RCC 7860 (cell line): ENCODE measurements at places on chromosomes 5 and 9.

GRCh38 chr5:103690676-103691075 is 128.1 kb upstream of the NUDT12 start:
- DNase-seq = no peak

DNA sequence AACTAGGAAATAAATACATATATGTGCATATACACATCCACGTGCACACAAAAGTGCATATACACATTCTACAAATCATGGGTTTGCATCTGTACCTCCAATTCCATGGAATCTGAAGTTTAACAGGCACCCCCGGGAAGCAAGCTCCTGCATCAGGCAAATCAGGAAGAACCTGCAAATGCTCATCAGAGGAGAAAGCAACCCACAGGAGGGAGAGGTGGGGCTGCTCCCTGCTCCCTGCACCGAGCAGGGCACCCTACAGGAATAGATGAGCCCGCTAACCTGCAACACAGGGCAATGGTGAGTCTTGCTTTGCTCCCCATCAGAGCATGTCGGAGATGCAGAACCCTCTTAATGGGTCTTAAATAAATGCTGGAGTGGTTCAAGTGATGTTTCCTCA is 151.3 kb downstream of the DAB2IP start:
- DNase-seq = no peak

DNA sequence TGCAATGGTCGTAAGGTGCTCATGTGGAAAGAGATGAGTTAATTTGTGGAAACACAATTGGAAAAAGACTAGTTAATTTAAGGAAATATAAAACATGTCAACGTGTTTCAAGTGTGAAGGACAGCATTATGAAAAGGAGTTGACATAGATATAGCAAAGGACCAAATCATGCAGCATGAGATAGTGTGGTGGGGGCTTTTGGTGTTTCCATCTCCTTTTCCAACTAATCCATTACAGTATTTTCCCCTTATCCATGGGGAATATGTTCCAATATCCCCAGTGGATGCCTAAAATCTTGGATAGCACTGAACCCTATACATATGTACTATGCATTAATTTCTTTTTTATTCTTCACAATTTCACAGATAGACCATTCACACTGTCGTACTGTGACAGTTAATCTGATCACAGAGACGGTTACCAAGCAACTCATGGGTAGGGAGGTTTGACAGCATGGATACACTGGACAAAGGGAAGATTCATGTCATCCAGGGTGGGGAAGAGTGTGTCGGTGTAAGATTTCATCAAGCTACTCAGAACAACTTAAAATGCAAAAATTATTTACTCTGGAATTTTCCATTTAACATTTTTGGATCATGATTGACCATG is 238.6 kb downstream of the CDH12 start:
- no peak for DNase-seq

GRCh38 chr5:134577796-134578577 is 52.5 kb downstream of the JADE2 start:
- DNase-seq = peak; percentile 63

DNA sequence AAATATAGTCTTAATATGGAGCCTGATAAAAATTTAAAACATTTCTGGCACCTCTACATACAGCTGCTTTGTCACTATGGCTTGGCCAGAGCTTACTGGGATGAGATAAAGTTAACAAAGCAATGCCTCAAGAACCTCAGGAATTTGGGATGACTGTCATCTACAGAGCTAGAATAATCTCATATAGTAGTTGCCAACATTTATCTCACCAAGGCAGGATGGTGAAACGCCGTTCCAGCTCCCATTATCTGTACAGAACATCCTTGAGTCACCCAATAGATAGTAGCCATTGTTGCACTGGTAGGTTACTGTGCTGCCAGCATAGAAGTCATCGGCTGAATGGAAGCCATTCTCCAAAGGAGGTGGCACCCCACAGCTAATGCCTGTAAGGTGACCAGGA is 94.6 kb upstream of the TXNDC8 start:
- DNase-seq = no peak

GRCh38 chr9:34254141-34254913 is 74.7 kb downstream of the KIF24 start:
- DNase-seq = peak; percentile 78

DNA sequence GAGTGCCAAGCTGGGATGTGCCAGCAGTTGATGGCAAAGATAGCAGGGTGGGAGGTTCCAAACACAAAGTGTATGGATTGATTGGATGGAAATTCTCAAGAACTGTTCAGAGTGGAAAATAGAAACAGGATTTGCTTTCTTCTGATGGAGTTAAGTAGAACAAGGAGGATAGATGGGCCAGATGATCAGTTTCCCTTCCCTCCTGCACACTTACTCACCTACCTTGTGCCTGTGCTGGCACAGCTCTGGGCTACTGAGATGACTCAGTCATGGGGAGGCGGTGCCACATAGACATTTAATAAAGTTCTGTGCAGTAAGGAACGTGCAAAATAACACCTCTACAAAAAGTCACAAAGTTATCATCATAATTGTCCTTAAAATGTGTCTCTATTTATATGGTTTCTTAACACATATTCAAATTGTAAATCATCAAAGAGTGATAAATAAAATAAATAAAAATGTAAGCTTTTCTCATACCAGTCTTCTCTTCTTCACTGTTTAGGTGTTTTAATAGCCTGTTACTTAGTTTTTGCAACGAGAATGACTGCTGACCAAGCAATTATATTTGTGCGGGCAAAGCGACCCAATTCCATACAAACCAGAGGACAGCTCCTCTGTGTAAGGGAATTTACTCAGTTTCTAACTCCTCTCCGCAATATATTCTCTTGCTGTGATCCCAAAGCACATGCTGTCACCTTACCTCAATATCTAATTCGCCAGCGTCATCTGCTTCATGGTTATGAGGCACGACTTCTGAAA is 12.7 kb downstream of the PTPDC1 start:
- peak; percentile 52 for DNase-seq

GRCh38 chr5:132454361-132454760 is 36.2 kb downstream of the IRF1 start:
- no peak for DNase-seq

DNA sequence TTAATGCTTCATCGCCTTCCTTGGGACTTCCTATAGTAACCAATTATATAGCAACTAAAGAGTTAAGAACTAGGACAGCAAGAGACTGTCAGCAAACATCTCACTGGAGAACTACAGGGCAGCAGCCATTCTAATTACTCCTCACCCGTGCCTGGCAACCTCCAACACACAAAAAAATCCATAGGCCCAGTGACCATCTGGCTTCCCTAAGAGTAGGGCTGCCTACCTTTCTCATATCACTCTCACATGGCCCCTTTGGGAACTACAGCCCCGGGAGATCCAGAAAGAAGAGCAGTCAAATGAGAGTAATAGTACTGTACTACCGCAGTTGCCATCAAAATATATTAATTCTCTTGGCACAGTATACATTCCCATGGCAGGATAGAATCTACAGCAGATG is 5.7 kb downstream of the DCAF10 start:
- no peak for DNase-seq

- no peak for DNase-seq
These were observed 3.0 kb downstream of the SLC12A7 start for GRCh38 chr5:1108865-1109174.

GRCh38 chr5:141100243-141100805 is at the start of gene PCDHB3:
TSS of gene PCDHB3 (plus strand) at chr5:141100473. CDS start at chr5:141100650, 177 bp downstream.
- DNase-seq = no peak

DNA sequence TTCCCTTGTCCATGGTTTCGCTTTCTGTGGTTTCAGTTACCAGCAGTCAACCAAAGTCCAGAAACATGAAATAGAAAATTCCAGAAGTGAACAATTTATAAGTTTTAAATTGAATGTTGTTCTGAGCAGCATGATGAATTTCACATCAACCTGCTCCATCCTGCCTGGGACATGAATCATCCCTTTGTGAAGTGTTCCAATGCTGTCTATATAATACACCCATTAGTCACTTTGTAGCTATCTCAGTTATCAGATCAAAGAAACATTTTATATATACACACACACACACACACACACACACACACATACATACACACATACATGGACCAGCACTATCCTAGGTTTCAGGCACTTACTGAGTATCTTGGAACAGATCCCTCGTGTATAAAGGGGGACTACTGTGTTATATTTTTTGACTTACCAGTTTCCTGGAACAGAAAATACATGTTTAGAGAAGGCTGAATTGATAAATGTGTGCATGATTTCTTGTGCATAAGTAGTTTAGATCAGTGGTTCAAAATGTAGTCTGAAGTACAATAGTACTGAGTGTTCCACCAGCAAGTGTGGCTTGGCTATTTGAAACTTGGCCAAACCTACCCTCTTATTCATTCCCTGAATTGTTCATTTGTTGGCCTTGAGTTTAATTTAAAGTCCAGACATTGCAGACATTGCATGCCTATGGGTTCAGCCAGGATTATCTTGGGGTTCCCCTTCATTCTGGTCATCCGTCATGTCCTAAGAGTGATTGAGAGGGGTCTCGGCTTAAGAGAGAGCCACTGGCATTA is 510.0 kb downstream of the GADD45G start:
- no peak for DNase-seq

DNA sequence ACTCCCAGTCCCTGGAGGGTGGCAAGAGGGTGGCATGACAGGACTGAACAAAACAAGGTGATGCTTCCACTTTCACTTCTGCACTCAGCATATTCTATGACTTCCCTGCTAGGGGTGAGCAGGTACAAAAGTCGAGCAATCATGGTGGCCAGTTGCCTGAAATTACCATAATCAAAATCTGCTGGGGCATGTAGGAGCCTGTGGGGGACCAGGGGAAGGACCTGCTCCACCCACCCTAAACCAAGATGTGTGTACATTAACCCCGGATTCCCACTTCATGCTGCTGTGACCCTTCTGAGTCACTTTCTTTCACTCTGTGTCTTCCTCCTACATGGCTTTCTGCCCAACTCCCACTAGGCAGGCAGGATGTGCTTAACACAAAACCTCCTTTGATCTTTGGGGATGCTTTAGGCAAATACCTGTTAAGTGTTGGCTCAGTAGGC is 73.3 kb upstream of the PHF24 start:
- no peak for DNase-seq

DNA sequence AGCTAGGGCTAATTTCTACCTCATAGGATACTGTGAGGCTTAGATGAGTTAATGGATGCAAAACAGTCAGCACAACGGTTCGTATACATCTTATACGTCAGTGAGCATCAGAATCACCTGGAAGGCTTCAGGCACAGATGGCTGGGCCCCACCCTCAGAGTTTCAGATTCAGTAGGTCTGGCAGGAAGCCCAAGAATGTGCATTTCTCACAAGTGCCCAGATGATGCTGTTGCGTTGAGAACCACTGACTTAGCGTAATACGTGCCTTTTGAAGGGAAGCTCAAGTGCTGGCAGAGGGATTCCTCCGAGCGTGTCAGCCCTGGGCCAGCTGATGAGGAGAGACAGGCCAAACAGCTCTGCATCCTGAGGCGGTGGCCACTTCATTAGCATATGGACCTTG is 117.1 kb upstream of the WWC1 start:
- peak; percentile 32 for DNase-seq

DNA sequence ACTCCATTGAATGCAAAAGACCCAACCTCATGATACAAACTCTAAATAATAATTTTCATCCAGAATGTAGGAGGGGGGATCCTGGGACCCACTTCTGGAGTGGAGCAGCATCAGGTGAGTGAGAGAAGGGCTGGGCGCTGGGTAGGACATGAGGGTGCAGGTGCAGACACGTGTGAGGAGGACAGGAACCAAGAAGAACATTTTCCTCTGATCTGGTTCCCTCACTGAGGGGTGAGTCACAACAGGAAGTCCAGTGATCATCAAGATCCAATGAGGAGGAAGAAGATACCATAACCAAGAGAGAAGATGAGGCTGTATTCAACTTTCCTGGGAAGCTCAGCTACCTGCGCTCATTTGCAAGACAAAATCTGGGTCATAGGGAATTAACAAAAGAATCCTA is 57.4 kb downstream of the SFXN1 start:
- no peak for DNase-seq

DNA sequence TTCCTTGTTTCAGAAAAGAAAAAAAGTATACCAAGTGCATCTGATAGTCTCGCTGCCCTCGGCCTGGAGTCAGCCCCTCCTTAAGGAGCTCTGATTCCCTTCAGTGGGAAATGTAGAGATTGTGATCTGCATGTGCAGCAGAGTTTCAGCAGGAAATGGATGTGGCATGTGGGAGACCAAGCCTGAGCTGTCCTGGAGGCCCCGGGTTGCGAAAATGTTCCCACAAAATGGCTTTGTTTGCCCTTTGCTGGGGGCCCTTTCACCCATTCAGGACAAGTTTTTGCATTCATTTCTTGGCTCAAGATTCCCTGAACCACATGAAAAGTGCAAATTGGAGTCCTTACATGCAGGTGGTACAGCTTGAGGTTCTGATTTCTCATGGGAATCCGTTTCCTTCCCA is 230.9 kb downstream of the GADD45G start:
- DNase-seq = no peak

GRCh38 chr5:179264053-179264782 is 81.0 kb downstream of the ADAMTS2 start:
- DNase-seq = no peak

- DNase-seq = no peak
These were observed 103.8 kb downstream of the YTHDC2 start for GRCh38 chr5:113617191-113617796.

- no peak for DNase-seq
These were observed 14.3 kb downstream of the DEPDC1B start for GRCh38 chr5:60685700-60686099.

- DNase-seq = no peak
These were observed 24.6 kb downstream of the UBAP1 start for GRCh38 chr9:34203275-34203991.

- DNase-seq = no peak
These were observed 209.7 kb downstream of the ESM1 start for GRCh38 chr5:54775645-54776044.

GRCh38 chr5:154937718-154938466 is at the start of gene GEMIN5:
TSS of gene GEMIN5 (minus strand) at chr5:154938211. CDS start at chr5:154938133, 78 bp downstream.
- DNase-seq = peak; percentile 75

- DNase-seq = no peak
These were observed 275.2 kb downstream of the CWC27 start for GRCh38 chr5:65043843-65044359.

- no peak for DNase-seq
These were observed 3.5 kb downstream of the CCNB1 start for GRCh38 chr5:69170495-69170894.

DNA sequence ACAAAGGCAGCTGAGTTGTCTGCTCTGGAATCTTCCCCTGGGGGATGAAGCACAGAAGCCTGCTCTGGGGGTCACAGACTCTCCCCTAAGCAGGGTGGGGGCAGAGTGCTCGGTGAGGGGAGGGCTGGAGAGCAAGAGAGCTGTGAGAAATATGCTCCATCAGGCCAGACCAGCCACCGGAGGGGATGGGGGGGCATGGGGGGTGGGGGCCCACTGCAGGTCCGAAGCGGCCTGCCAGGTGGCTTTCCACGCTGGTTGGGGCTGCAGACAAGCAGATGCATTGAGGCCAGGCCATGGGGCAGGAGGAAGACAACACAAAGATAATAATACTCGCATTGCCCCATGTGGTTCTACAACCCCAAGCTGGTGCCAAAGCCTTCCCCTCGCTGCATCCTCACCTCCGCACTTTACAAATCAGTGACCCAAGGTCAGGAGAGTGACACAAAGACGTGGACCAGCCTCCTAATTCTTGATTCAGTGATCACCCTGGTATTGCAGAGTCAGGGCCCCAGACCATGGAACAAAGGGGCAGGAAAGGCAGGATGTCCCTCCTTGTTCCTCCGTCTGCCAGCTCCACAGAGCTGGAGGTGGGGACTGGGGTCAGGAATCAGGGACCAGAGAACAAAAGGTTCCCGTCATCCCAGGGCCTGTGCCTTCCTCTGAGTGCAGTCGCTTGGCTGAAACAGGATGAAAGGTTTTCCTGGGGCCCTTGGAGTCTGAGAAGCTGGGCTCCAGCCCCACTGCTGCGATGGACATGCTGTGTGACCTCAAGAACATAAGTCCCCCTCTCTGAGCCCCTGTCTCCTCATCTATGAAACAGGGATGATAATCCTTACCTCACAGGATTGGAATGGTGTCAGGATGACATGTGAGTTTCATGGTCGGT is 37.2 kb upstream of the GABRP start:
- DNase-seq = no peak
